ENCODE measurements at places on chromosomes 2 and 18.

DNA sequence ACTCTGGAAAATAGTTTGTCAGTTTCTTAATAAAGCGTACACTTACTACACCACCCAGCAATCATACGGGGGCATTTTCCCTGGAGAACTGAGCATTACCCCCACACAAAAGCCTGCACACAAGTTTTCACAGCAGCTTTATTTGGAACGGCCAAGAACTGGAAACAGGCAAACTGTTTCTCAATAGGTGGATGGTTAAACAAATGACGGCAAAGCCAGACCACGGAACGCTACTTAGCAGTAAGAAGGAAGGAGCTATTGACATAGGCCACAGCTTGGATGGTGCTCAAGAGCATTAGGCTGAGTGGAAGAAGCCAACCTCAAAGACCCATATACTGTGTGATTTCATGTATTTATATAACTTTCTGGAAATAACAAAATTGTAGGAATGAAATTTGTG, 9.0 kb downstream of the MALL start:
- no peak for DNase-seq

DNA sequence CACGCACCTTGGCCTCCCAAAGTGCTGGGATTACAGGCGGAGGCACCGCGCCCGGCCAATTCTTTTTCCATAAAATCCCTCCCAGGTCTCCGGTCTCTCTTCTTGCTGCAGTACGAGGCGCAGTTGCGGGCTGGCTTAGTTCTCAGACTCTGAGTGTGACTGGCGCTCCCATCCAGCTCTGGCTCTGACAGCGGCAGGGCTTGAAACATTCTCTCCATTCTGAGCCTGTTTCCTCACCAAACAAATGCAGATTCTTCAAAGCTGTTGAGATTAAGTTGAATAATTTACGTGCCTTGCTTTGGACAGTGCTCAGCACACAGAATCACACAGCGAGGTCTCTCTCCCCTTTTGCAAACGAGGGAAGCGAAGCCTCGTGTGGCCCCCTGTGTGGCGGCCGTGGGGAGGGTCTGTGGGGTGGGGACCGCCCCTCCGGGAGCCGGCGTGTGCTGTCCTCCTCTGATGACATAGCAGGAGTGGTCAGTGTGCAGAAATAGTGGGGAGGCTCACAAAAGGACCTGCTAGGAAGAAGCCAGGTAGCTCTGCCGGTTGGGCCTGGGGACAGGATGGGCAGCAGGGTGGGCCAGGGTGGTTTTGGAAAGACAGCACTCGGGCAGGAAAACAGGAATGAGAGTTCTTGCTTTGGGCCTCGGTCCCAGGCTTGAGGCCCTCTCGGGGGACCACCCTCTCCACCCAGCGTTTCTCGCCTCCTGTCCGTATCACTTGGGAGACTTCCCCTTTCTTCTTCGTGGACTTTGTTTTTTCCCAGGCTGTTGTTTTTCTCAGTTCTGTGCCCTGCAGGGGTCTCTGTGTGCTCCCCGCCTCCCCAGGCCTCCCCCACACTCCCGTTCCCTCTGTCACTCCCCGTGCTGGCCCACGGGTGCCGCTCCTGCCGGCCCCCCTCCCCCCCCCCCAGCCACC, 75.0 kb downstream of the KCNG2 start:
- no peak for DNase-seq

- DNase-seq, result no peak
These were observed 17.2 kb upstream of the SDC1 start for GRCh38 chr2:20241973-20242726.

GRCh38 chr2:110827511-110827910, 95.1 kb downstream of the ACOXL start:
- no peak for DNase-seq

DNA sequence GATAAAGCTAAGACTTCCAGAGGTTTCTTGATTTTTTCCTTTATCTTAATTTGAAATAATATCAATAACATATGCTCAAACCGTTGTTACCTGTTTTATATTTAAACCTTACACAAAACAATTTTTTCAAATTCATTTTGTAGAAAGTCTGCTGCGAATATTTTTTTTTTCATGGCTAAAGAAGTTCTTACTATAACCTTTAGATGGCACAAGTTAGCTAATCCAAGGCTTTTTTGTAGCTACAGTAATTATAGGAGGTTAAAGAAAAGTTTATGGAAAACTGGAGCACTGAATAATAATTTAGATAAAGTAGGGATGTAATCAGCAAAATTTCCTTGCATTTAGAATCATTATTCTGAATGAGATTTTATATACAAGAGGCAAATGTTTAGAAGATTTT, 78.0 kb upstream of the PNPT1 start:
- DNase-seq, result no peak

DNA sequence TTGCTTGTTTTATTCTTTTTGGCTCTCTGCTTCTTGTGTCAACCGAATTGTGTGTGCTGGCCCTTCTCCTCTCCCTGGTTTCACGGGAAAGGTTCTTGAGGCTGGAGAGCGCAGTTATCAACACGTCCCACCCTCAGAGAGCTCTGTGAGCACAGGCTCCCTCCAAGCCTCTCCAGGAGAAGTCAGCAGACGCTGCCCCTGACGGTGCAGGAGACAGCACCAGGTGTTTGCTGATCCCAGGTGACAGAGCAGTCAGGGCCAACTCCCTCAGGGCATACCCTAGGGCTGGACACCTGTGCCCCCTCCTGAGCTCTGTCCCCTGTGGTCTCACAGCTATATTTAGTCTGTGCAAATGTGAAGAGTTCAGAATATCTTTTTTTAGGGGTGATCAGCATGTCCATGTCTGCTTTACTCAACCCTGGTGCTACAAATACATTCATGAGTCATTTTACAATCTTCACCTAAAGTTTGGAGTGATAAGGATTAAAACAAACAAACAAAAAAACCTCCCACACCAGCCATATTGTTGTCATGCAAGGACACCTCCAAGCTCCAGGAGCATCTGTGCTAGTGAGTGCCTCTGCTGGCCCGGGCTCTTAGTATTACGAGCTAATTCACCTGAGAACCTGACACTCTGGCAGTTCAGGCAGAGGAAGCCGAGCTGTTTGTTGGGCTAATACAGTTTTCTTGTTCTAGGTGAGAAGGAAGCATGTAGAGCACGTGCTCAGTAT, 65.9 kb upstream of the TMEM200C start:
- no peak for DNase-seq

- DNase-seq, result no peak
These were observed 23.2 kb downstream of the ADAM17 start for GRCh38 chr2:9532421-9532820.

DNA sequence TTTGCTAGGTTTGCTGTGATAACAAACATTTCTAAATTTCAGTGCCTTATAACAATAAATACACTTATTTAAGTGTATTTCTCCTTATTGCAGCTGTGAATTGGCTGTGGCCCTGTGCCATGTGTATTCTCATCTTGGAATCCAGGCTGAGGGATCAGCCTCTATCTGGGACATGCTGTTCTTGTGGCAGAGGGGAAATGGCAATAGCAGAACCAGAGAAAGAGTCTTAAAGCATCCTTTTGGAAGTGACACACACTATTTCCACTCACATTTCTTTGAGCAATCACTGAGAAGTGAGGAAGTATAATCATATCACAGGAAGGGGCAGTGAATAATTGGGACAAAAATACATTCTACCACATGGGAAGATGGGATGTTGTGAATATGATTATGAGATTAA, 66.2 kb upstream of the PROKR1 start:
- no peak for DNase-seq

DNA sequence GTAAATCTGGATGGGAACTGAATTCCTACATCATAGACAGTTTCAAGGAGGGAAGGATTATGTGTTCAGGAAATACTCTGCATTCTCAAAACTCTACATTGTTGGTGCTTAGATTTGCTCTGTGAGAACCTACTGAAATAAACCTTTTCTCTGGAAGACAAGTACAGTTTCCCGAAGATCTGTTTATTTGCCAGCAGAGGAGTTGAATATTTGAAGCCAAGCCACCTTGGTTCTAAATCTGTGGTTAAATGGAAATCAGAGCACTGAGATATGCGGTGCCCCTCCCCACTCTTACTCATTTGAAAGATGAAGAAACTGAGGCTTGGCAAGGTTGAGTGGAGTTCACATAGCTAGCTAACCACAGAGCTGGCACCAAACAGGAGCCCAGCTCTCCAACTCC, 146.3 kb upstream of the CTAGE1 start:
- DNase-seq, result no peak

DNA sequence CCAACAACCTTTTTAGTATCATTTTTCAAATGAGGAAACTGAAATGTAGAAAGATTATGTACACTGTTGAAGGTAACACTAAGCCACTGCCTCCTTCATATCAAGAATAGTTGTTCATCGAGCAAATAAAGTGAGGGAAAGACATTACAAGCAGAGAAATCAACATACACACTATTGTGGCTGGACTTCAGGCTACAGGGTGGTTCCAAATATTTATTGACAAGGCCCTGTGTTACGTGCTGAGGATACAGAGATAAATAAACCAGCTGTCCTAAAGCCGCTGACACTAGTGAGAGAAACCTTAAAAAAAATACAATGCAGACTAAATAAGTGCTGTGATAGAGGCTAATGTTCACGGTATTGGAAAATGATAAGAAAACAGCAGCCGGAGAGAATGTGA, 1.9 kb upstream of the LNPK start:
- no peak for DNase-seq
